Stimulated activated CD8-positive, alpha-beta memory T cell treated with anti-CD3 and anti-CD28 coated beads, Interleukin-7, amount 100 ng/mL, for 48 hours (primary cell): ENCODE measurements at places on chromosomes 3 and 15.

DNA sequence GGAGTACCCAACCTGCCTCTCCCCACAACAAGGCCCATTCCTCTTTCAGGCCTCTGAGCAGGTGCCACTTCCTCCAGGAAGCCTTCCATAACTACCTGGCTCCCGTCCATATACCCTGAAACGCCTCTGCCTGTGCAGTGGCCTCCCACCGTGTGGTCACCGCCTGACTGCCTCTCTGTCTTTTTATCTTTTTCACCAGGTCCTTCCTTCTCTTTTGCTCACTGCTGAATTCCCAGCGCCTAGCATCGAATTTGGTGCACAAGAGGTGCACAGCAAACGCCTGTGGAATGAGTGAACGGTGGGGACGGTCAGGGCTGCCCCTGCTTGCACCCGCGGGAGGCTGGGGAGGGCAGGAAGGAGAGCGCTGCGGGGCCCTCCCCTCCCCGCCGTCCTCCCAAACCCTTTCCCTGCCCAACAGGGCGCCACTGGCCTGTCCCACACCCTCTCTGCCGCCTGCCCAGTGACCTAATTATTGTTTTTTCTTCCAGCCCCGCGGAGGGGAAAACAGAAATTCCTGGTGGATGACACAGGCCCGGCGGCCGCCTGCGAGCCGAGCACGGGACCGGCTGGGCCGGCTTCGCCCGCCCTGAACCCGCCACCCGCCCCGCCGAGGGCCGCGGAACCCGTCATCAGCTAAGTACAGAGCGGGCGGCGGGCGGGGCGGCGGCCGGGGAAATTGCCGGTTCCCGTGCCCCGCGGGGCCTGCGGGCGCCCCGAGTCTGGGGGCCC is 140.1 kb downstream of the SMAD6 start:
- no peak for DNase-seq

DNA sequence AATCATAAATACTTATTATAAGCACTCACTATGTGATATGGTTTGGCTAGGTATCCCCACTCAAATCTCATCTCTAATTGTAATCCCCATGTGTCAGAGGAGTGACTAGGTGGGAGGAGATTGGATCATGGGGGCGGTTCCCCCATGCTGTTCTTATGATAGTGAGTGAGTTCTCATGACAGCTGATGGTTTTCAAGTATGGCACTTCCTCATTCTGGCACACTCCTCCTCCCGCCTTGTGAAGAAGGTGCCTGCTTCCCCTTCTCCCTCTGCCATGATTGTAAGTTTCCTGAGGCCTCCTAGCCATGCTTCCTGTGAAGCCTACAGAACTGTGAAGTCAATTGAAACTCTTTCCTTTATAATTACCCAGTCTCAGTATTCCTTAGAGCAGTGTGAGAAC is 53.3 kb upstream of the CHMP2B start:
- no peak for DNase-seq

DNA sequence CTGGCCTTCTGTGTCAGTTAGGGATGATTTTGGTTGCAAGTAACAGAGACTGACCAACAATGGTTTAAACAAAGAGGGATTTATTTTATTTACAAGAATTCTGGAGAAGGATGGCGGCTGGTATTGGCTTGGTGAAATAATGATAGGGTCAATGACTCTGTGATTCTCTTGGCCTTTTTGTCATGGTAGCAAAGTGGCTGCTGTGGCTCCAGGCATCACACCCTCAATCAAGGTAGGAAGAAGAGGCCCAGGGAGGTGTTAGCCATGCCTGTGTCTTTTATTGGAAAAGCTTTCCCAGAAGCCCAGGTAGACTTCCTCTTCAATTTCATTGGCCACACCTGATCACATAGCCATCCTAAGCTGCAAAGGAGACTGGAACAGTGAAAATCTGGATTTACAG is 13.1 kb downstream of the FAM107A start:
- DNase-seq = no peak

- DNase-seq = no peak
These were observed 46.1 kb upstream of the GATM start for GRCh38 chr15:45424429-45424828.

DNA sequence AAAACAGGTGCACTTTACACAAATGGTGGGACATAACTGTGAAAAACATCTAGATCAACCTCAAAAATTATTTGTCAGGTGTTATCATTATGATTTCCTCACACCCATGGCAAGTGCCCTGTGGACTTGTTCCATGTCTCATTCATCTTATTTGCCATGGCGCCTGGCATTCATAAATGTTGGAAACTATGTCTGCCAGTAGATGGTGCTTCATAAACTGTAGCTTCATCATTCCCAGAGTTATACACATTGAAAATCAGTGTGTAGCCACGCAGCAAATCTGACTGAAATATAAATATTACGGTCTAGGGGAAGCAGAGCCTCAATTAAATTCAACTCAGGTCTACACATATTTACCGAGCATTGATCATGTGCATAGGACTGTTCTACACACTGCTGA is 90.7 kb downstream of the IMPG2 start:
- no peak for DNase-seq

DNA sequence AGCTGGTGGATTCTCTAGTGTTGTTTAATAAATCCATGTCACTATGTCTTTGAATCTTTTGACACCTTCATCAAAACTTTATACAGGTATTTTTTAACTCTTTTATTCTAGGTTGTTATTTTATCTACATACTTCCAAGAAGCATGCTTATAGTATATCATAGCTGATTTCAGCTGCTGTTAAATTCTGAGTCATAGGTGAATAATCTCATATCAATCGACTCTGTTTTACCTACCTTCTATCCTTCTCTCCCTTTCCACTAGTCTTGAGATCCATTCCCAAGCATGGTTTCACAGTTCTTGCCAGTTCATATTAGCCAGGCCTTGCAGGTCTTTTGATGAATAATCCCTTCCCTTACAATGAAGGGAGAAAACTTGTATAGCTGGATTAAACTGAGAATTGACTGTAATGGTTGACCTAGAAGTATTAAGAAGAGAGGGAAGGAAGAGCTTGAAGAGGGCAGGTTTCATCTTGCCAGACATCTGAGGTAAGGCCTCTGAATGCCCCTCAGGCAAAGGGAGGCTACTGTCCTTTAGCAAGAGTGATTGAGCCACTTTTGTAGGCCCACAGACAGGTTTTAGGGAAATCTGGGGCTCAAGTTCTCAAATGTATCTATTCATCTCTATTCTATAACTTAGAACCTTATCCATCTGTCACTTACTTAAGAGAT is 146.4 kb downstream of the EPHA6 start:
- no peak for DNase-seq

DNA sequence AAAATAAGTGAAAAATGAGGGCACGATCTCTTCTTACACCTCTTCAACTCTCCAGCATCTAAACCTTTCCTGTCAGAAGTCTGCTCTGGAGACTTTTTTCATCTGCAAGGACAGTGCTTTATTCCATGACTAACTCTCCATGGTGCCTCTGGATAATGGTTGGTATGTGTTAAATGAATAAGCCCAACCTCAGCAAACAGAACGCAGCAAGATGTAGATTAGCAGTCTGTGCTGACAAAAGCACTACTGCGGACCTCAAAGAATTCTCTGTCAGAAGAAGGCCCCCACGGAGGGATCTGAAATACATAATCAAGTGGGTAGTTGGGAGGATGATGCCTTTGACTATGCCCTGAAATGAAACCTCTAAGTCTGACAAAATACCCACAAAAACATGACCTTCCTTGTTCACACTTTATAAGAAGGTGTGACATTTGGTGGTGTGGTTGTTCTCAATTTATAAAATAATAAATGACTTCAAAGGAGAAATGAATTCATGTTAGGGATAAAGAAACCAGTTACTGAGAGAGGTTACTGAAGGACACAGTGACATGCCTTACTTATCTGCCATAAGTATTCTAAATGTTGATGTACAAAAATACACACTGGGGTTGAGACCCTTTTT is 43.2 kb upstream of the ADCY5 start:
- no peak for DNase-seq

DNA sequence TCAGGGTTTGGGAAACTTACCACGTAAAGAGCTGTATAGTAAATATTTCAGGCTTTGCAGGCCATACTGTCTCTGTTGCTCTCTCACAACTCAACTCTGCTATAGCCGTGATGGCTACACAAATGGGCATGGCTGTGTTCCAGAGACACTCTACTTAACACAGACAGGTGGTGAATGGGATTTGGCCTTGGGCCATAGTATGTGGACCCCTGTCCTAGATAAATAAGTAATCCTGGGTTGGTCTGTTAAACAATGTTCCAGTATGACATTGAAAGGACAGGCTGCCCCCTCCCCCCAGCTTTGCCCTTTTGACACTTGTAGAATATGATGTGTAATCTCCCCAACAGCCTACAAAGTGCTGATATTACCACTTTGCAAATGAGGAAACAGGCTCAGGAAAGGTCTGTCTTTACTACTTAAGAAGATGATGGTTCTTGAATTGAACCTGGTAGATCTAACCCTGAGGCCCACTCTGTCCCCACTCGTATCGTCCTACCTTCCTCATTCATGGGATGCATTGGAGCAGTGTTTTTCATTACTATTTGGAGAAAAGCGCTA is 38.4 kb downstream of the SLCO3A1 start:
- DNase-seq = no peak

DNA sequence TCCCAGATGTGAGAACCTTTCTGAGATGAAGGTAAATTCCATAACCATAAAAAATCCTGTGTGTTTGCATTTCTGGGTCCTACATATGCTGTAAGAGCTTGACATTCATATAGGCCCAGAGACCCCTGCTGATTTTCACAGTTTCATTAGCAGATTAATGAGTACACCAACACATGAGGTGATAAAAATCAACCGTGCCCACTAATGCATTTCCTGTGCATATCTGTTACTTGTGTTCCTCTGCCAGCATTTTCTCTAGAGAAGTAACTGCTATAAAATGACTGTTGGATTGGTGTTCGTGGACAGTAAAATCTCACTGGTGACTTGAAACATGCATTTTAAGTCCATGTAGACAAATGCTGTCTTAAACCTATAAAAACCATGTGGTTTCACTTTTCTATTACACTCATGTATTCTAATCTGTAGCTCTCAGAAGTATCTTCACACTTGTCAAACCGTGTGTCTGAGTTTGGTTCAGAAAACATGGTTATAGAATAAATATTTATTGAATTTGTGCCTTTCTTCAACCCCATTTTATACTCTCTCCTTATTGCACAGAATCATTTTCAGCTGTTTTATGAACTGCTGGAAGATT is 14.6 kb downstream of the MAP2K5 start:
- no peak for DNase-seq

- no peak for DNase-seq
These were observed 798.4 kb upstream of the GRM7 start for GRCh38 chr3:6062261-6063187.

DNA sequence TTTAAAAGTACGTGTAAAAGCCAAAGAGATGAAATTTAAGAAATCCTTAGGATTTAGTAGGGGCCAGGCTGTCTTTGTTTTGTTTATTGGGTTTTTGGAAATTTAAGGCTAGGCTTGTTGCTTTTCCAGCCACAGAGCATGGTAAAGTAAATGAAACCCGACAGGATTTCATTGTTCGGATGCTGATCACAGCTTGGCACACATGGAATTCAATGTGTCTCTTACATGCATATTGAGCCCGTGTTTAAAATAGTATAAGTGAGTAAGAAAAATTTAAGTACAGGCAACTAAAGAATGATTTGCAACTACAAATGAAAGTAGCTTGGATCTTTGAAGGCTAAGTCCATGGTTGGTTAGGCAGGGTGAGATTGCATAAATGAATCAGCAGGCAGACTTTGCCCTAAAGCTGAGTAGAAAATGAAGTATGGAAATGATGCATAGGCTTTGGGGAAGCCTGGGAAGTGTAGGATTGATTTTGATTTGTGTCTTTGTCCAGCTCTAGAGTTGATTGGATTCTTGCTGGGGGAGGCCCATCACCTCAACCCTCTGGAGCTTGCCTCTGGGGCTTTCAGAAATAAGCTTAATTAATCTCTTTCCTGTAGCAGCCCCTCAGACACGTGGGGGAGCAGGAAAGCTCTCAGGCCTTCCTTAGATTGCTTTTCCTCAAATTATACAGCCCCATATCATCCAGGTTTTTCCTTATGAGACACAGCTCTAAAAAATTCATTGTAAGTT is 68.2 kb upstream of the ADAMTSL3 start:
- no peak for DNase-seq

GRCh38 chr3:196350067-196350466 is 11.9 kb upstream of the TM4SF19 start:
- no peak for DNase-seq

GRCh38 chr3:16254916-16255315 is 9.8 kb downstream of the DPH3 start:
- no peak for DNase-seq

- no peak for DNase-seq
These were observed 161.6 kb upstream of the RASGRP1 start for GRCh38 chr15:38726187-38726586.

- no peak for DNase-seq
These were observed 2.4 kb upstream of the CFAP91 start for GRCh38 chr3:119700269-119700919.

- no peak for DNase-seq
These were observed 810.9 kb downstream of the NR2F2 start for GRCh38 chr15:97141360-97141759.

DNA sequence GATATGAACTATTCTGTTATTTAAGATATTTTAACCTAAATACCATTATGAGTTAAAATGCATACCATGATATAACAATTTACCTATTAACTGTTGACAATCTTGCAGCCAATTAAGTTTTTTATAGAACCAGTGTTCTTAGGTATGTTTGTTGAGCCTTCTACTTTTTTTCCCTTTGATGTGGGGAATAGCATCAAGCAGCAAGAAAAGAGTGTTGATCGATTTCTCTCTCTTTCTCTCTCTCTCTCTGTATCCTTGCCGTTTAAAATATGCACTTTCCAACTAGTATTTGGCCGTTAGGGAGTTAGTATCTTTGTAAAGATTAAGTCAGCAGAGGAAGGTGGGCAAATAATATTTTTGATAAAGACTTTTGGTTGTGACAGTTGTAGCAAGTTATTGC is 5.9 kb downstream of the CHD2 start:
- DNase-seq = no peak

GRCh38 chr3:65605876-65606432 is 432.8 kb downstream of the MAGI1 start:
- no peak for DNase-seq

DNA sequence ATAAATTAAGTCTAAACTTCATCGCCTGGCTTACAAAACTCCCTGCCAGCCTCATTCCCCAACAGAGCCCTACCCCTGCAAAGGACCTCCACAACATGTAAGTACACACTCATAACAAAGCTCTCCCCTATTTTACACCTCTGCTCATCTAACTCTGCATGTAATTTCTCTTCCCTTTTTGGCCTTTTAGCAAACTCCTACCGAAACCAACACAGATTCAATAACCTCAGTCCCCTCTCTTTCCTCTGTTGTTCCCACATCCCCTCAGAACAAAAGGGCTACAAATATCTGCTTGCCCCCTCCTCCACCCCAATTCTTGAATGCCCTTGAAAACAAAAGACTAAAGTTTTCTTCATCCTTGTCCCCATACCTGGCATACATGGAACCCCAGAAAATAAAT is 662 bp downstream of the UBL7 start:
- no peak for DNase-seq

GRCh38 chr3:62712746-62713145 is 162.5 kb downstream of the CADPS start:
- DNase-seq = no peak
